ENCODE measurements at places on chromosomes 5 and 9.

DNA sequence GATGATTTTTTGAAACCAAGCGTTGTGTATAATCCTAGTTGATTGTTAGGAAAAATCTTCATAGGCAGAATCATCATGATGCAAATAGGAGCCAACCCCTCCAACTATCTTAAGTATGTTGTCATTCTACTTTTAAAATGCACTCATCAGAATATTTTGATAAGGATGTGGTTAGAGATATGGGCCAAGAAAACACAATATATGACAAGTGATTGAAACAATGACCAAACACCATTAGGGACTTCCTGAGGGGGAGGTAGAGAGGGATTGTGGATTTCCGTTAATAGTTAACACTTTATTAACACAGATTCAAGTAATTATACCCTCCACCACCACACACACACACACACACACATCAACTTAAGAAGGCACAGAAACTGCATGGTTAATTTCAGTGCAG lies 143.3 kb downstream of the ARSB start:
- H3K27ac ChIP-seq, result no peak overlapping the region
- no peak for DNase-seq
- no peaks in the 10 kb centered on the region for H3K4me1 ChIP-seq

GRCh38 chr9:12826924-12827565 lies 52.2 kb downstream of the LURAP1L start:
- H3K36me3 ChIP-seq, result no peaks in the 10 kb centered on the region
- DNase-seq, result no peak
- no peaks in the 10 kb centered on the region for H3K27me3 ChIP-seq
- H3K4me1 ChIP-seq, result no peaks in the 10 kb centered on the region
- H3K27ac ChIP-seq, result no peak overlapping the region

DNA sequence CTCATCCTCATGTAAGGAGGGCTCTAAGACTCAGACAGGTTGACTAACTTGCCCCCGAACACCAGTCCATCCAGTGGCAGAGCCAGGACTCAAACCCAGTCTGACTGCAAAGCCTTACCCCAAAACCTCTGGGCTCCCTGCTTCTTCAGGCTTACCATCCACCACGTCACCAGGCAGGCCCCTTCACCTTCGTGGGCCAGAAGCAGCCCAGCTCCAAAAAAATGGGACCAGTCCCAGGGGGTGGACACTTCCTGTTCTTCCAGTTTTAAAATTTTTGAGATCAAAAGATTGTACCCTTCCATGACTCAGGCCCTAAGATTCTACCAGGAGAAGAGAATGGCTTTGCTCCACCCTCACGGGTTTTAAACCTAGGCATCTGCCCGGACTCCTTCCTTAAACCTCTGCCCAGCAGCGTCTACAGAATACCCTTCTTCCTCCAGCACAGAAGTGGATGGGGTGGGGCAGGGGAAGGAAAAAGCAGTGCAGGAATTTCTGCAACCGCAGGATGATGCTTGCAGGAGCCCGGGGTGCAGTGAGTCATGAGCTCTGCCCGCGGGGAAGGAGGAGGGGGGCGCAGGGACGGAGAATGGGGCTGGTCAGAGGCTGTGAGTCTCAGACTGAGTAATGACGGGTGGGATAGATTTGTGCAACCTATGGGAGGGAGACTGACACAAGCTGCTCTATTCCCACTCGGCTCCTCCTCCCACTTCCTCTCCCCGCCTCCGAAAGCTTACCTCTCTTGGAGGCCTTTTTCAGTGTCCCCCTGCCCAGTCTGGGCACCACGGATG lies 50.4 kb upstream of the STXBP1 start:
- H3K4me3 ChIP-seq, result no peak overlapping the region
- peak overlapping the region; percentile 11 for H3K27ac ChIP-seq
- H3K36me3 ChIP-seq, result no peaks in the 10 kb centered on the region
- no peak for DNase-seq

DNA sequence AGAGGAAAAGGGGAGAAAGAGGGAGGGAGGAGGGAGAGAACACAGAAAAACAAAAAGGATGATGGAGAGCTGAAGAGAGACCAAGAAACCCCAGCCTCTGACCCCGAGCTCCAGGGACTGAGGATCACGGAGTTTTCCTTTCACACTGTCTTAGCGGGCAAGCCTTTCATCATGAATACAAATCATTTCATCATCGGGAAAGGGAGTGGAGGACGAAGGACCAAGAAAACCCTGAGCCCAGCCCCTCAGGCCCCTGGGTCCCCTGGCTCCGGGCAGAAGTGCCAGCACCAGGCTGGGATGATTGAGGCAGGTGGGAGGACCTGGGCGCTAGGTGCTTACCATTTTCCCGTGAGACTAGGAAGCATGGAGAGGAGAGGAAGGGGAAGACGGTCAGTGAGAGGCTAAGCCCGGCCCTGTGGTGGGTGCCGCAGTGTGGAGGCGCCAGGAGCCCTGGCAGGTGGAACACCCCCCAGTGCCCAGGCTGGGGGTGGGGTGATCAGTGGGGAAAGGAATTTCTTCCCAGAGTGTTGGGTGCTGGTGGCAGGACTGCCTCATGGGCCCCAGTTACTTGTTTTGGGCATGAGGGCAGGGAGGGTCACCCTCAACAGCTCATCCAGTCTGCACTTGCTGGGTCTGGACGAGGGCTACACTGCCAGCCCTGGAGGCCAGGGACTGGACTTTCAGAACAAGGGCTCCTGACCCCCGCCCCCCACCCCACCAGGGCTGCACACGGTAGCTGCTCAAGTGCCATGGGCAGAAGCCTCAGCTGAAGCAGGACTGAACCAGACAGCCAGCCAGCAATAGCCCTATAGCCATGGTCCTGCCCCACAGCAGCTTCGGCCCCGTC lies 49.0 kb upstream of the SARDH start:
- H3K27ac ChIP-seq, result no peak overlapping the region
- no peak overlapping the region for H3K4me3 ChIP-seq
- no peak for DNase-seq
- no peaks in the 10 kb centered on the region for H3K27me3 ChIP-seq
- no peaks in the 10 kb centered on the region for H3K4me1 ChIP-seq
